ENCODE measurements at places on chromosomes 5 and 9. TPM values are rescaled to one million over a fixed set of nuclear protein-coding genes. Genes with fewer than 3 reads are reported as not detected.
A peak's percentile ranks its signal among the peaks of the same experiment; 100 is the strongest.

FAM153A gene
- total RNA-seq: not detected

GRCh38 chr5:159951387-159951786 is 35.1 kb downstream of the ADRA1B start:
- H3K36me3 ChIP-seq: no peaks in the 10 kb centered on the region
- no peaks in the 10 kb centered on the region for H3K27me3 ChIP-seq
- no peak overlapping the region for H3K27ac ChIP-seq
- no peaks in the 10 kb centered on the region for H3K4me1 ChIP-seq
- no peak for DNase-seq

- H3K4me3 ChIP-seq: no peak overlapping the region
- H3K27ac ChIP-seq: no peak overlapping the region
- H3K27me3 ChIP-seq: peaks cover 4% of the 10 kb centered on the region
Measured at GRCh38 chr9:19490828-19491227, 82.0 kb downstream of the ACER2 start.

DNA sequence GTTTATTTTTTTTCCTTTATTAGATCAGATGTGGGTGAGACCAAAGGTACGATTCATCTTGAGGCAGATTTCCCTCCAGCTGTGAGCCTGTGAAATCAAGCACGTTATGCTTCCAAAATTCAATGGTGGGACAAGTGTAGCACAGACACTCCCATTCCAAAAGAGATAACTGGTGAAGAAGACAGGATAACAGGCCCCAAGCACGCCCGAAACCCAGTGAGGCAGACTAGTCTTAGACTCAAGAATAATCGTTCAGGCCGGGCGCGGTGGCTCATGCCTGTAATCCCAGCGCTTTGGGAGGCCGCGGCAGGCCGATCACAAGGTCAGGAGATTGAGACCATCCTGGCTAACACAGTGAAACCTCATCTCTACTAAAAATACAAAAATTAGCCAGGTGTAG is 36.8 kb upstream of the COL5A1 start:
- H3K36me3 ChIP-seq: no peaks in the 10 kb centered on the region
- H3K27ac ChIP-seq: no peak overlapping the region
- H3K4me3 ChIP-seq: no peak overlapping the region
- no peaks in the 10 kb centered on the region for H3K27me3 ChIP-seq
- DNase-seq: no peak

- DNase-seq: peak; percentile 72
- peak overlapping the region; percentile 94 for H3K27ac ChIP-seq
- no peaks in the 10 kb centered on the region for H3K27me3 ChIP-seq
- H3K36me3 ChIP-seq: peaks cover 29% of the 10 kb centered on the region
- H3K4me1 ChIP-seq: peaks cover 75% of the 10 kb centered on the region
Measured at GRCh38 chr9:127557998-127558546, 54.0 kb upstream of the STXBP1 start.

Measured in fibroblast of lung (primary cell).